ENCODE measurements at places on chromosomes 4 and X. TPM values are rescaled to one million over a fixed set of nuclear protein-coding genes. Genes with fewer than 3 reads are reported as not detected.

GRCh38 chrX:118221733-118222132 is 105.1 kb upstream of the KLHL13 start:
- H3K4me3 ChIP-seq, result no peak overlapping the region
- no peak overlapping the region for H3K27ac ChIP-seq
- DNase-seq, result no peak
- no peaks in the 10 kb centered on the region for H3K4me1 ChIP-seq

GRCh38 chr4:75555294-75556164 is at the start of gene ODAPH:
ODAPH (plus strand) TSS chr4:75556066; CDS start chr4:75556083, 17 bp downstream.
- no peaks in the 10 kb centered on the region for H3K4me1 ChIP-seq
- no peak within 1 kb of the TSS for H3K4me3 ChIP-seq
- no peak for DNase-seq
- no peaks in the 10 kb centered on the region for H3K27me3 ChIP-seq

DNA sequence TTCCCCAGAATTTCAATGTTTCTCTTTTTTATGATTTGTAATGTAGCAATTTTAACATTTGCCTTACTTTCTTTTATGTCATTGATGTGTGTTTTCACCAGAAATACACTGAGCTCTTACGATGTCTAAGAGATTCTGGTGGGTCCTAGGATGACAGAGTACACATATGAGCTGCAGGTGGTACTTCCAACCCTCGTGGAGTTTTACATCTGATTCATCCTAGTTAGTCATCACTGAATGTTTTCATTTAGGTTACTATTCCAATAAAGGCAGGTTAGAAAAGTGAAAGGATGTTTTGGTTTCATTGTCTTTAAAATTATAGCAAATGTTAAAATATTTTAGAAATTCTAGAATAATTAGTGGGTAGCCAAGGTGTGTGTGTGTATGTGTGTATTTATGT is 605.9 kb downstream of the ADGRL3 start:
- no peaks in the 10 kb centered on the region for H3K27me3 ChIP-seq
- no peak for DNase-seq
- H3K4me3 ChIP-seq, result no peak overlapping the region
- H3K4me1 ChIP-seq, result no peaks in the 10 kb centered on the region
- H3K27ac ChIP-seq, result no peak overlapping the region

DNA sequence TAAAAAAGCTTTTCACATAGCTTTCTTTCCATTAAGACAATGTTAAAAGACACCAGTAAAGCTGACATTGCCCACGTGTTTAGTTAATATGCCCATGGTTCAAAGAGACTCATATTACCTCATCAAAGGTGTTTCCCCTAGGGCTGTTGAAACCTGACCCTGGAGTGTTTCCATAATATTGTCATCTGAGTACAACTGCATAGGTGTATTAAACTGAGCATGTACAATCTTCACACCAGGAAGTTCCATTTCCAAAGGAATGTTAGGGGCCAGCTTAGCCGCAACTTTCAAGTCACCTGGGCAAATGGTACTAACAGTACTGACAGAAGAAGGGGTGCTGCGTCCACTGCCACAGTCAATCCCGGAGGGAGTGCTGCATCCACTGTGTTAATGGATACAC is 27.1 kb downstream of the PDLIM3 start:
- no peaks in the 10 kb centered on the region for H3K27me3 ChIP-seq
- no peak for DNase-seq
- no peak overlapping the region for H3K4me3 ChIP-seq
- peaks cover 16% of the 10 kb centered on the region for H3K4me1 ChIP-seq

DNA sequence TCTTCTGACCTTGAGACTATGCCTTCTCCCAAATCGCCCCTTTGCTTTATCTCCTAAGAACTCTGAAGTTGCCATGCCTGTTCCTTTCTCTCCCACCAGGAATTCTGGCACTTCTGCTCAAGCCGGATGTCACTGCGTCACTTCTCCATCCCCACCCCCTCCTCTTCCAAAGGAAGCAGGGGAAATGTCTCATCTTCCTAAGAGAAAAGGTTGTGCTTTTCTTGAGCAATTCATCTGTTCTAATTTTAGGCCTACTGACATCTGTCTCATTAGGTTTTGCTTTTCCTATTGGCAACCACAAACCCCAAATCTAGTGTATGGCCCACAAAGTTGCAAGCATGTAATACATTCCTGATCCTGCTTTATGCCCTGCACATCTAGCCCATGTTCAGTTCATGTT is 163.1 kb upstream of the PLAC1 start:
- H3K4me3 ChIP-seq, result no peak overlapping the region
- no peaks in the 10 kb centered on the region for H3K36me3 ChIP-seq
- DNase-seq, result no peak
- H3K27me3 ChIP-seq, result no peaks in the 10 kb centered on the region

- peaks cover 9% of the 10 kb centered on the region for H3K4me1 ChIP-seq
- no peaks in the 10 kb centered on the region for H3K36me3 ChIP-seq
These were observed 432.5 kb upstream of the TENM3 start for GRCh38 chr4:181810711-181811110.

DNA sequence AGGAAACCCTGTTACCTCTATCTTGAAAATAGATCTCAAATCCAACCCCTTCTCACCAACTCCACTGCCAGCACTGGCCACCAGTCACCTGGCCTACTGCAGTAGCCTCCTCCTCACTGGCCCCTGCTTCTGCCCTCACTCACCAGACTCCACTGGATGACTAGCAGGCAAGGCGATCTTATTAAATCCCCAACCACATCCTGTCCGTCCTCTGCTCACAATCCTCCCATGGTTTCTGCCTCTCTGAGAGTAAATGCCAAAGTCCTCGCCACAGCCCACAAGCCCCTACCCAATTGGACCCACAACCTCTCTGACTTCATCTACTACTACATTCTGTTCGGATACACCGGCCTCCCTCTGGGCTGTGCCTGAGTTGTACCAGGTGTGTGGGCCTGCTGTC is 5.4 kb upstream of the PIM2 start:
- DNase-seq, result no peak
- H3K27me3 ChIP-seq, result no peaks in the 10 kb centered on the region
- H3K4me1 ChIP-seq, result peaks cover 5% of the 10 kb centered on the region

The GLRB gene
- 5.1 TPM for total RNA-seq

The FUNDC2 gene
- 78.5 TPM for total RNA-seq

The NXF2B gene
- total RNA-seq, result not detected

The FGF16 gene
- not detected for total RNA-seq

Measured in thyroid gland (tissue), 4 donors.